ENCODE measurements at places on chromosomes 11 and 22.

DNA sequence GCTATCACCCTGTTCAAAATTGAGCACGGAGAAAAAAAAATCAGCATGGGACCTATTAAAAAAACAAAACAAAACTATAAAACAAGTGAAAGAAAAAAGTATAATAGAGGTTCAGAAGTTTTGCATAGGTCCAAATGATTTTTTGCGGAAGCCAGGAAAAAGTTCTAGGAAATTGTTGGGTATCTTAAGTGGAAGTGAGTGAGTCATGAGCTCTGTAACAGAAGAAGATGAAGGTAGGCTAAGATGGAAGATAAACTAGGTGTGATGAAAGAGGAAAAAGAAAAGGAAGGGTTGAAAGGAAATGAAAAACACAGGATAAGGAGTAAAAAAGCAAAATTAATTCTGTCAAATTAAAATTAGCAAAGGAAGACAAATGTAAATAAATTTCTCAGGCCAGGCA lies 27.8 kb downstream of the SDHD start:
- DNase-seq = no peak

DNA sequence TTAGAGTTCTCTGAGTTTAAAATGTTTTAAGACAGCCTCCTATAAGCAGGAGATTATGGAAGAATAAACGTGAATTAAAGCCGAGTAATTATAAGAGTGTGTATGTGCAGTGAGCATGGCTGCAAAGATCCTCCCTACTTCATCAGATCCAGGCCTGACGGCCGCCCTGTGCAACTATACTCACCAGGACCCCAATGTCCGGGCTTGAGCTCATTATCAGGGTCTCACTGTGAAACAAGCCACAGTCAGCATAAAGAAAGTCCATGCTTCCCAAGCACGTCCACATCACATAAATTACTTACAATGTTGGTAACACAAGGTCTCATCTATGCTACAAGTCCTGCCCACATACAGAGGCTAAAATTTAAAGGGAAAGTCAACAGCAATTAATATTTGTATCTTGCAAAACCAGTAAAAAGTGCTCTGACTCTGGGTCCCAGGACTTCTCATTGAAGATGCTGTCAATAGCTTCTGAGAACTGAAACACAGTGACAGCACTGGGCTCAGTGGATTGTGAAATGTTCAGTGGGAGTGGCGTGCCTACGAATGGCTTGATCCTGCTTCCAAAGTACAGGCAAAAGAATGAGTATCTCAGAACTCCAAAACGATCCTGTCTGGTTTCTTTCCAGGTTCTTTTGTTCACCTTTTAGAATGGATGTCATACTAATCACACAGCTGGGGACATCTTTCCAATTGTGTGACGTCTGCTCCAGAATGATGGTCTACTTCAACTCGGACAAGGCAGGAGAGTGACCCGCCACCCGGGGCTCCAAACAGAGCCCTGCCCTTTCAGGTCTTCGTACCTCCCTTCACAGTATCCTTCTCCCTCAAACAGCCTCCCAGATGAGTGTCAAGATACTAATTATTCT lies 72.1 kb upstream of the ARFGAP3 start:
- DNase-seq = no peak

- DNase-seq = no peak
Observed at GRCh38 chr11:87038235-87038977, 672 bp downstream of the TMEM135 start.

- DNase-seq = no peak
Observed at GRCh38 chr22:33921525-33922348, 1.5 kb upstream of the LARGE1 start.

GRCh38 chr11:59223177-59223576 lies 10.4 kb upstream of the MPEG1 start:
- DNase-seq = no peak

DNA sequence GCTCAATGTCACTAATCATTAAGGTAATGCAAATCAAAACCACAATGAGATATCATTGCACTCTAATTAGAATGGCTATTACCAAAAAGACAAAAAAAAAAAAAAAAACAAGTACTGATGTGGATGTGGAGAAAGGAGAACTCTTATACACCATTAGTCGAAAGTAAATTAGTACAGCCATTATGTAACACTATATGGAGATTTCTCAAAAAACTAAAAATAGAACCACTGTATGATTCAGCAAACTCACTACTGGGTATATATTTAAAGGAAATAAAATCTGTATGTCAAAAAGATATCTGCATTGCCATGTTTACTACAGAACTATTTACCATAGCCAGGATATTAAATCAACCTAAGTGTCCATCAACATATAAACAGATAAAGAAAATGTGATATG lies 265.4 kb upstream of the ARHGAP20 start:
- no peak for DNase-seq

GRCh38 chr22:38415561-38416321 lies 39.3 kb downstream of the KCNJ4 start:
- DNase-seq = no peak

DNA sequence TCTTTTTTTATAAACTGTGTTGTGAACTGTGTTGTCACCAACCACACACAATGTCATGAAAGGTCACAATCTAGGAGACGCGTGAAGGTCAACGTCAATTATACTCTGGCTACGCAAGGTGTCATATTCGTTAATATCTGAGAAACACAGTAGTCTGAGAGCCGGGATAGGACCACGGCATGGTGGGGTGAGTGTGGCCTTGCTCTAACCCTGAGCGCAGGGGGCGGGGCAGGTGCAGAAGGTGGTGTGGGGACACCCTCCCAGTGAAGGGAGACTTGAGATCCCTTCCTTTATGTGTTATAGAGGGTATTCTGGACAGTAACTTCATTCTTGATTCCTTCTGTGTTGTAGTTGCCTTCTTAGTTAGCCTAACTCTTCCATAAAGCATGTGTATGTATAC lies 883.0 kb downstream of the OPCML start:
- no peak for DNase-seq

- no peak for DNase-seq
Observed at GRCh38 chr11:114762408-114762807, 84.1 kb downstream of the NXPE2 start.
